Sigmoid colon (tissue), 7 donors: ENCODE measurements at places on chromosomes 5 and 9. TPM values are rescaled to one million over a fixed set of nuclear protein-coding genes. Genes with fewer than 3 reads are reported as not detected.

The CDO1 gene
- polyA plus RNA-seq, result 5.4 TPM

The OCLN gene
- 7.6 TPM for polyA plus RNA-seq

The TBC1D9B gene
- polyA plus RNA-seq, result 35.4 TPM

The SELENOP gene
- 328 TPM for polyA plus RNA-seq

The VCAN gene
- polyA plus RNA-seq, result 0.69 TPM

DNA sequence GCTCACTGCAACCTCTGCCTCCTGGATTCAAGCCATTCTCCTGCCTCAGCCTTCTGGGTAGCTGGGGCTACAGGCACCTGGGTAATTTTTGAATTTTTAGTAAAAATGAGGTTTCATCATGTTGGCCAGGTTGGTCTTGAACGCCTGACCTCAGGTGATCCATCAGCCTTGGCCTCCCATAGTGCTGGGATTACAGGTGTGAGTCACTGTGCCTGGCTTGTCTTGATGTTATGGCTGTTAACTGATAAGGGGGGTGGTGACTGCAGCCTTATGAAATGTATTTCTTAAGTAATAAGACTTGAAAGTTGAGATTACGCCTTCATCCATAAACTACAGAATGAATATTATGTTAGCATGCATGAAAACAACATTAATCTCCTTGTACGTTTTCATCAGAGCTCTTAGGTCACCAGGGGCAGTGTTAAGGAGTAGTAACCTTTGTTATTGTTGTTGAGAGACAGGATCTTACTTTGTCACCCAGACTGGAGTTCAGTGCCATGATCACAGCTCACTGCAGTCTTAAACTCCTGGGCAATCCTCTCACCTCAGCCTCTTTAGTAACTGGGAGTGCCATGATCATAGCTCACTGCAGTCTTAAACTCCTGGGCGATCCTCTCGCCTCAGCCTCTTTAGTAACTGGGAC, 148.3 kb downstream of the ATP10B start:
- no peaks in the 10 kb centered on the region for H3K27me3 ChIP-seq
- H3K27ac ChIP-seq, result no peak overlapping the region
- no peak for DNase-seq
- no peaks in the 10 kb centered on the region for H3K36me3 ChIP-seq
- H3K4me3 ChIP-seq, result no peak overlapping the region

DNA sequence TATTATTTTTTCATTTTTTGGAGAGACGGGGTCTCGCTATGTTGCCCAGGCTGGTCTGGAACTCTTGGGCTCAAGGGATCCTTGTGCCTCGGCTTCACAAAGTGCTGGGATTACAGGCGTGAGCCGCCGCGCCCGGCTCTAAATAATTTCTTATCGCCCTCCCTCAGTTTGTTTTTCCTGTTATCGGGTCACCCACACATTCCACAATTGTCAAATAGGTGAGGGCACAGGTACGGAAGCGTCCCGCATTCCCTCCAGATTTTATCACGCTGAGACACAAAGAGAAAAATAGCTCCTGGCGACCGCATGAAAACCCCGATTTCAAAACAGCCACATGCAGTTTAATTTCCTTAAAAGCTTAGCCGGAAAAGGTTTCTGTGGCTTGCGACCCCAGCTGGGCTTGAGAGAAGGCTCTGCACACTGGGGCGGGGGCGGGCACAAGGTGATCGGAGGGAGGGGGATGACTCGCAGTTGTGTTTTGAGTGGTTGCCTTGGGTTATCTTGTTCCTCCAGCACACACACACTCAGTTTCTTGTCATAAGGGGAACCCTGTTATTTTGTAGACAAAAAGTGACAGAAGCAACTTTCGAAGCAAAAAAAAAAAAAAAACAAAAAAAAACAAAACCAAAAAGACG, 717 bp upstream of the IQGAP2 start:
- H3K36me3 ChIP-seq, result no peaks in the 10 kb centered on the region
- DNase-seq, result no peak
- H3K4me3 ChIP-seq, result peak overlapping the region; percentile 63
- H3K27me3 ChIP-seq, result peaks cover 30% of the 10 kb centered on the region
- H3K4me1 ChIP-seq, result peaks cover 14% of the 10 kb centered on the region

- H3K27me3 ChIP-seq, result no peaks in the 10 kb centered on the region
- H3K36me3 ChIP-seq, result no peaks in the 10 kb centered on the region
- no peaks in the 10 kb centered on the region for H3K4me1 ChIP-seq
- DNase-seq, result no peak
- no peak overlapping the region for H3K4me3 ChIP-seq
- H3K27ac ChIP-seq, result no peak overlapping the region
These were observed 168.6 kb downstream of the INSYN2B start for GRCh38 chr5:169811680-169812079.

DNA sequence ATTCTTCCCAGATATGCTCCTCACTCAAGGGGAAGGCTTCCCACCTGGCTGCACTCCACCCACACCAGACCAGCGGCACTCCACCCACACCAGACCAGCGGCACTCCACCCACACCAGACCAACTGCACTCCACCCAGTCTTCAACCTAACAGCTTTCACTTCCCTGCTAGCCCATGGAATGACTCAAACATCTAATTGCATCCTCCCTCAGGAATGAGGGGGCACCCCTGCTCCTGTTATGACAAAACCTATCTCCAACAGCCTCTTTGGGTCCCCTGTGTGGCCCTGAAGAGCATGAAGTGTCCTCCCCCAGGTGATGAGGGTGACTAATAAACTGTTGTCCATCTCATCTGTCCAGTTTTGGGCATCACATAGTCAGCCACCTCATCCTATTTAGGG, 556.6 kb upstream of the TUSC1 start:
- H3K27ac ChIP-seq, result no peak overlapping the region
- no peaks in the 10 kb centered on the region for H3K4me1 ChIP-seq
- no peak for DNase-seq
- no peaks in the 10 kb centered on the region for H3K36me3 ChIP-seq
- no peaks in the 10 kb centered on the region for H3K27me3 ChIP-seq

GRCh38 chr9:120892748-120893610, 16.0 kb upstream of the PHF19 start:
- H3K4me1 ChIP-seq, result peaks cover 18% of the 10 kb centered on the region
- H3K27ac ChIP-seq, result peak overlapping the region; percentile 72
- no peak overlapping the region for H3K4me3 ChIP-seq

DNA sequence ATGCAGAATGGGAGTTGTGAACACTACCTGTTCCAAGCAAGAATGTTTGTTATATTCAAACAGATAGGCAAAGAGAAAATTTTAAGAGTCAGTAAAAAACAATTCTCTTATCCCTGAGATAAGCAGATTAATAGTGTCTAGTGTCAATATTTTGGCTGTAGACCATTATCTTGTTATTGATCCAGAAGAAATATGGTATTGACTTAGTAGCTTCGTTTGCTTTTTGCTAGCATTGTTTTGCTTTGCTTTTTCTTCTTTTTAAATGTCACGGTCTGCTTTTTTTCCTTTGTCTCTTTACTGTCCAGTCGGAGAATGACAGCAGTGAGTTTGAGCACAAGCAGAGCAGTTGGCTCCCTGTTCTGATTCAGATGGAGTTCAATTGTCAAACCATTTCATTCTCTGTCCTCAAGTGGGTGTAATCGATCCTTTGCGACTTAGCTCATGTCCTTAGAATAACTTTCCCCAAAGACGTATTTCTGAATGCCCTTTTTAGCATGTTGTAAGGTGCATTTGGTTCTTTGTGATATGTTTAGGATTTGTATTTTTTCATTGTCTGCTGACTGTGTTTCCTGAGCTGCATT, 29.3 kb downstream of the FUBP3 start:
- H3K27me3 ChIP-seq, result no peaks in the 10 kb centered on the region
- peaks cover 37% of the 10 kb centered on the region for H3K4me1 ChIP-seq
- DNase-seq, result no peak
- peaks cover 10% of the 10 kb centered on the region for H3K36me3 ChIP-seq

DNA sequence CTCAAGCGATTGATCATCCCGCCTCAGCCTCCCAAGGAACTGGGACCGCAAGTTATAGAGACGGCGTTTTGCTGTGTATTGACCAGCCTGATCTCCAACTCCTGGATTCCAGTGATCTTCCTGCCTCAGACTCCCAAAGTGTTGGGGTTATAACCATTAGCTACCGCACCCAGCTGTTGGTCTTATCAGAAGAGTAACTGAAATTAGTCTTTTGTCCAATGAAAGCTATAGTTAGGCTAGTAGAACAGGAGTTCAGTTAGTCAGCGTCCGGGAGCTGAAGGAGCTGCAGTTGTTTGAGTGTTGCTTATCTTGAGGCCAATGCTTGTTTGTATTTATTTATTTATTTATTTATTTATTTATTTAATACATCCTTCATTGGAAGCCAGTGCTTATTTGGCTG, 3.2 kb upstream of the MIGA2 start:
- H3K27me3 ChIP-seq, result no peaks in the 10 kb centered on the region
- no peaks in the 10 kb centered on the region for H3K36me3 ChIP-seq
- H3K4me3 ChIP-seq, result no peak overlapping the region
- H3K4me1 ChIP-seq, result no peaks in the 10 kb centered on the region
- no peak overlapping the region for H3K27ac ChIP-seq
- no peak for DNase-seq

GRCh38 chr9:136013524-136014034, 52.4 kb upstream of the UBAC1 start:
- no peaks in the 10 kb centered on the region for H3K27me3 ChIP-seq
- H3K4me1 ChIP-seq, result no peaks in the 10 kb centered on the region
- DNase-seq, result peak; percentile 48
- no peak overlapping the region for H3K27ac ChIP-seq
- peaks cover 23% of the 10 kb centered on the region for H3K36me3 ChIP-seq

GRCh38 chr9:61665330-61665751, 475.5 kb downstream of the SPATA31A7 start:
- no peak overlapping the region for H3K27ac ChIP-seq
- no peaks in the 10 kb centered on the region for H3K27me3 ChIP-seq
- no peaks in the 10 kb centered on the region for H3K4me1 ChIP-seq
- DNase-seq, result peak; percentile 39

DNA sequence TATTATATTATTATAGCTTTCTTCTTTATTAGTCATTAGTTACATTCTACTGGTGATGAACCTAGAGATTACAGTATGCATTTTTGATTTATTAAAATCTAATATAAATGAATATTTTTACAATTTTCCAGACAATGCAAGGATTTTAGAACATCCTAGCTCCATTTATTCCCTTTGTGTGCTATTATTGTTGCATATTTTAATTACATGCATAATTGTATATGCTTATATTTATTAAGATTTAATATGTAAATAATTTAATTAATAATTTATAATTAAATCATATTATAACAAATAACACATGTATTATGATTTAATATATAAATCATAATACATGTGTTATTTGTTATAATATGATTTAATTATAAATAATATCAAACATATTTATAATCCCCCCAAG, 23.4 kb upstream of the MACROH2A1 start:
- H3K27me3 ChIP-seq, result no peaks in the 10 kb centered on the region
- H3K36me3 ChIP-seq, result no peaks in the 10 kb centered on the region
- no peak for DNase-seq

GRCh38 chr9:110951805-110952539, 86.3 kb downstream of the LPAR1 start:
- DNase-seq, result no peak
- H3K27me3 ChIP-seq, result no peaks in the 10 kb centered on the region
- no peaks in the 10 kb centered on the region for H3K36me3 ChIP-seq
- H3K4me3 ChIP-seq, result no peak overlapping the region

GRCh38 chr5:38800515-38800914, 45.3 kb upstream of the OSMR start:
- no peaks in the 10 kb centered on the region for H3K4me1 ChIP-seq
- H3K27me3 ChIP-seq, result no peaks in the 10 kb centered on the region
- no peak overlapping the region for H3K27ac ChIP-seq
- DNase-seq, result peak; percentile 73
- H3K36me3 ChIP-seq, result no peaks in the 10 kb centered on the region
- H3K4me3 ChIP-seq, result no peak overlapping the region

DNA sequence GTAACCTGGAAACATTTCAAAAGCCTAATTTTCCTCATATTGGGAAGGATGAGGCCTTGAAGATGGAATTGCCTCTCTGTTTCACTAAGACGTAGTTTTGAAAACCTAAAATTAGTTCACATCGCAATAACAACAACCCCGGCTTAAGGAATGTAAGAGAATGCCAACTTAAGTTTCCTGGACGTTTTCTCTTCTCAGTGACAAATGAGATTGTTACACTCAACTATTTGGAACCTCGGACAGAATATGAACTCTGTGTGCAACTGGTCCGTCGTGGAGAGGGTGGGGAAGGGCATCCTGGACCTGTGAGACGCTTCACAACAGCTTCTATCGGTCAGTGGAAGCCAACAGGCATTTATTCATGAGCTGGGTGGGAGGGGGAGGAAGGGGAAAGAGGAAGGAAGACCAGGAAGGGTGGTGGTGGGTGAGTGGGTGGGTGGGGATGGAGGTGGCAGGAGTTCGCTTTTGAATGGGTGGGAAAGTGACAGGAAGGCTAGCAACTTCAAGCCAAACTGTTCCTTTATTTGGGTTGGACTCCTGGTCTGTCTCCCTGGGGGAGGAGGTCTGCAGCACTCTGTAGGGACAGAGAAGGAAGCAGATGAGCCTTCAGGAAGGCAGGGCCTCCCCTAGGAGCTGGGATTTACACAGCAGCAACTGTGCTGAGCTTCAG, 83.4 kb downstream of the TEK start:
- H3K4me3 ChIP-seq, result no peak overlapping the region
- DNase-seq, result no peak
- H3K27me3 ChIP-seq, result no peaks in the 10 kb centered on the region
- H3K4me1 ChIP-seq, result peaks cover 37% of the 10 kb centered on the region

DNA sequence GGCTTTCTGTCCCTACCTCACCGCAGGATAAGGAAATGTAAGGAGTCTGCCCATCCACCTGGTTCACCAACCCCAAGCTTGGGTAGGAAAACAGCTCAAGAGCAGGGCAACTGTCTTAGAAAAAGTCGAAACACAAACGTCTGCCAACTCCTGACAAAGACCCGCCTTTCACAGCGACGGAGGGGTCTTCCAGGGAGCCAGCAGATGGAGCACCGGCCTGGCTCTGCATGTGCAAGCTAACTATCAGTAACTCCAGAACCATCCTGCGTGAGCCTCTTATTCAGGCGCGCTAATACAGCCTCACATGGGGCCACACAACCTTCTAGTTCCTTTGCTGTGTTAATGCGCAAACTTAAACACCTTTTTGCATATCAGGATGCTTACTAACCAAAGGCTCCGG, 26.9 kb downstream of the CAMSAP1 start:
- no peaks in the 10 kb centered on the region for H3K27me3 ChIP-seq
- H3K4me3 ChIP-seq, result no peak overlapping the region
- DNase-seq, result no peak

- DNase-seq, result no peak
- no peak within 1 kb of the TSS for H3K4me3 ChIP-seq
- no peaks in the 10 kb centered on the region for H3K27me3 ChIP-seq
- H3K4me1 ChIP-seq, result no peaks in the 10 kb centered on the region
- H3K36me3 ChIP-seq, result no peaks in the 10 kb centered on the region
These were observed at the start of gene S100Z for GRCh38 chr5:76849419-76850291. TSS of gene S100Z (plus strand) at chr5:76850014. CDS start at chr5:76875360, 25,346 bp downstream.

- H3K27ac ChIP-seq, result no peak overlapping the region
- no peak for DNase-seq
- H3K36me3 ChIP-seq, result no peaks in the 10 kb centered on the region
- no peaks in the 10 kb centered on the region for H3K27me3 ChIP-seq
- H3K4me3 ChIP-seq, result no peak overlapping the region
These were observed 62.8 kb upstream of the SUB1 start for GRCh38 chr5:32522429-32523143.

DNA sequence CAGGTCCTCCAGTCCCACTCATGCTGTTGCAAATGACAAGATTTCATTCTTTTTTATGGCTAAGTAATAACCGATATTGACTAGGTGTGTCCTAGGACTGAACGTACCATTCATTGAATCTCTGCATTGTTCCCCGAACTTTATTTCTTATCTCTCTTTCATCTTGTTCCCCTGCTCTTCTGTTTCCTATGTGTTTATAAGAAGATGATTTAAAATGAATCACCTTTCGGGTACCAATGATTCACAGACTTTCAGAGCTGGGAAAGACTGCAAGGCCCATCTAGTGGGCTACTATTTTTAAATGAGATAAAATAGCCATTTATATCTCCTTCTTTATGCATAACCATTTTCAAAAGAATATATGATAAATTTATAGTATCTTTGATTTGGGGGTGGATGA, 133.0 kb downstream of the CDH18 start:
- no peak overlapping the region for H3K4me3 ChIP-seq
- H3K36me3 ChIP-seq, result no peaks in the 10 kb centered on the region
- H3K27ac ChIP-seq, result no peak overlapping the region
- no peak for DNase-seq
